ENCODE measurements at places on chromosomes 6 and 20. TPM values are rescaled to one million over a fixed set of nuclear protein-coding genes. Genes with fewer than 3 reads are reported as not detected.

GRCh38 chr6:111469543-111469942 is 13.5 kb downstream of the REV3L start:
- DNase-seq = no peak

DNA sequence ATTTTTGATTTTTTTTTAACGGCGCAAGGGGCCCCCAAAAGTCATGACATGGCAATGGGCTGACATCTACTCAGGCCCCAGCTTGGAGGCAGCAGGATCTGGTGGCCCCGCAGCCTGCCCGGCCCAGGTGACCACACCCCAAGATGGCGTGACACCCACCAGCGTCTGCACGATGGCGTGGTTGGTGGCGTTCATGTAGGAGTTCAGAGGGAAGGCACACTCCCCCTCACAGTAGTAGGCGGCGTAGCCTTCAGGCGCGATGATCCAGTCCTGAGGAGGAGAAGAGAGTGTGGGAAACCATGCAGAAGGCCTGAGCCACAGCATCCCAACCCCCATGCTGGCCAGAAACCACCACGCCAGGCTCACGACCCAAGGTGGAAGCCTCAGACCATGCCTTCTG is 93.4 kb downstream of the BMP7 start:
- DNase-seq = no peak

SLC17A2 gene
- not detected for total RNA-seq

- no peak for DNase-seq
Measured at GRCh38 chr20:63518351-63518861, 2.2 kb upstream of the PPDPF start.

GRCh38 chr6:127300411-127300810 is 33.7 kb downstream of the RNF146 start:
- no peak for DNase-seq

SLC26A8 gene
- not detected for total RNA-seq

GRCh38 chr20:25251558-25251957 is 3.7 kb downstream of the PYGB start:
- DNase-seq = no peak

DNA sequence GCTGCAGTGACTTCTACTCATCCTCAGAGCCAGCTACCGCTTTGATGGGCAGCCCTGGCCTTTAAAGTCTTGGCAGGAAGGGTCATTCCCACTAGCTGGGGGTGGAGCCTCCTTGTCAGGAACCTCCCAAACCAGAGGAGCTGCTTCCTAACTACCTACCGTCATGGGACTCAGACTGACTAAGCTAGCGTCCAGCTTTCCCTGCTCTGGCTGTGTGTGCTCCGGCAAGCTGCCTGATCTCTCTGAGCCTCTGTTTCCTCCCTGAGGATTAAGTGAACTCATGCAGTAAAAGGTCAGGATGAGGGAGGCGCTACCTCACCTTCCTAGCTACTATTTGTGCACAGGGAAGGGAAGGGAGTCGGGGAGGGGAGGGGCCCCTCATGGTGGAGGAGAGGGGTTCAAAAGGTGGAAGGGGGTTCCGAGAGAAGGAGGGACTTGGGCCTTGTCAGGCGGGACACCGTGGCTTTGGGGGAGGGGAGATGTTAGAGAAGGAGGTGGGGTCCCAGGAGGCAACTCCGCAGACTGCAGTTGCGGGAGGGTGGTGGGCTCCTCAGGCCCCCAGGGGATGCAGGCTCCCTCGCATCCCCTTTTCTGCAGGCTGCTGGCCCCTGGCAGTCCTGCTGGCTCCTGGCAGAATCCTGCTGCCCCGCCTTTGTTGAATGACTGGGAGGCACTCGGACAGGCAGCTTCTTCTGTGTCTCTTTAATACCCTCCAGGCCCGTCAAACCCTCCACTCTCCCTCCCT is 9.8 kb downstream of the DUSP15 start:
- no peak for DNase-seq

GRCh38 chr6:14226051-14226660 is 108.6 kb downstream of the CD83 start:
- no peak for DNase-seq

- no peak for DNase-seq
Measured at GRCh38 chr20:48180024-48180423, 394.7 kb upstream of the SULF2 start.

Measured in glomerular endothelial cell (primary cell).